ENCODE measurements at places on chromosomes 3 and 15.

GRCh38 chr3:141828890-141829289, 47.6 kb upstream of the ATP1B3 start:
- peak; percentile 73 for DNase-seq

- DNase-seq = no peak
These were observed 1.7 kb downstream of the CFAP44 start for GRCh38 chr3:113439606-113440005.

GRCh38 chr3:115254492-115255196, 107.6 kb upstream of the ZBTB20 start:
- no peak for DNase-seq

- no peak for DNase-seq
These were observed 128.8 kb upstream of the LMOD3 start for GRCh38 chr3:69251078-69251805.

DNA sequence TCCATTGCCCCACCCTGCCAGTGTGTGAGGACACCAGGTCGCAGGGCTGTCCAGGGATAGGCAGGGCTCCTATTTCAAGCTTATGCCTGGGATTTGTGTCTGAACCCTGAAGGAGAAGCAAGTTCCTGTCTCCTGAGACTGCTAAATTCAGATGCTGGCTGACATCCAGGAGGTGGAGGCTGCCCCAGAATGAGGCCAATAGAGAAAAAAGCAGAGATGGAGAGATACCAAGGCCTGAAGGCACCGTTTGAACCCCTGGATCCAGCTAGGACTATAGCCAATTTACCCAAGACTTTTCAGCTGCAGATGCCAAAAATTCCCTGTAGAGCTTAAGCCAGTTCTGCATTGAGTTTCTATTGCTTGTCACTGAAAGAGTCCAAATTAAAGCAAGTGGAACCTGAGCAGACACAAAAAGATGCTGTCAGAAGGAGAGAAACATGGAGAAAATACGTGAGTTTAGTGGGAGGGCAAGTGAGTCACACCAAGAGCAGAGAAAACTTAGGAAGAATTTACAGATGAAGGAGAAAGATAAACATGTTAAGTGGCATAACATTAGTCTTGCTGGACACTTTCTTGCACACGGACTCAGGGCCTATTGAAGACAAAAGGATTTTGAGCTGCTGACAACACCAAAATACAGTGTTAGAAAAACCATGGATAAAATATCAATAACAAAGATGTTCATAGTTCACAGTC, 148.6 kb downstream of the CNTN3 start:
- DNase-seq = no peak

GRCh38 chr3:114408736-114409670, 115.2 kb downstream of the TIGIT start:
- no peak for DNase-seq

GRCh38 chr3:186965141-186965879, 35.0 kb downstream of the ST6GAL1 start:
- no peak for DNase-seq

DNA sequence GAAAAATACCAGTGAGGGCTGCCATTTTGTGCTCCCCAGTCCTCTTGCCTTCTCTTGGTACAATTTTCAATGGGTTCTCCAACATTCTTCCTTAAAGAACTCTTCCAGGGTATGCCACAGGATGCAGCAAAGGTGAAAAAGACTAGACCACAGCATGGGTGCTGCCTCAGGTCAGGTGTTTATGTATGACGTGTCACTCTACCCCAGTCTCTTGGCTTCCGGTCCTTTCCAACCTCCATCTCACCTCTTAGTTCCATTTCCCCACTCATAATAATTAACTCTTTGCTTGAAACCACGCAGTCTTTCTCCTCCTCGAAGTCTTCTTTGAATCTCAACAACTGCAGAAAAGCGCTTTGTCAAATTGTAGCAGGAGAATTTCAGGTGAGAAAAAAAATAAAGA, 104.7 kb upstream of the TBC1D5 start:
- DNase-seq = no peak

GRCh38 chr15:72319985-72320671, at the start of gene CELF6:
Gene CELF6, minus strand, starts transcription at chr15:72320157. Its CDS starts 283 bp downstream, at chr15:72319874.
- DNase-seq = no peak

DNA sequence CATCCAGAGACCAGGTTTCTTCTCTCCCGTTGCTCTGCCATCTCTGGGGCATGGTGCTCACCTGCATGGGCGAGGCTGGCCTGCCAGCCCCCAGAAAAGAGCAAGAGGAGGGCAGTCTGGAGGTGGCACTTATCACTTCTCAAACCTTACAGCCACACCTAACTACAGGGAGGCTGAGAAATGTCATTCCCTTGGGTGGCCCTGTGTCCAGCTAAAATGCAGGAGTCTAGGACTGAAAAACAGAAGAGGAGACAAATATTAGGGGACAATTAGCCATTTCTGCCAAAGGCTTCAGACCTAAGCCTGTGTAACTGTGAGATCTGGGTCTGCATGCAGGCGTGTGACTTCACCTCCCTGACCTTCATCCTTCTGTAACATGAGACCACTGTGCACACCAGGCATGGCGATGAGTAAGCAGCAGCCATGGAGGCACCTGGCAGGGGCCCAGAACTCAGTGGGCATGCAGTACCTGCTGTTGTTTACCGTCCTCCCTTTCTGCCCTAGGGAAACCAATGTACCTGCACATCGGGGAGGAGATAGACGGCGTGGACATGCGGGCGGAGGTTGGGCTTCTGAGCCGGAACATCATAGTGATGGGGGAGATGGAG, 83.4 kb downstream of the MESD start:
- peak; percentile 46 for DNase-seq

DNA sequence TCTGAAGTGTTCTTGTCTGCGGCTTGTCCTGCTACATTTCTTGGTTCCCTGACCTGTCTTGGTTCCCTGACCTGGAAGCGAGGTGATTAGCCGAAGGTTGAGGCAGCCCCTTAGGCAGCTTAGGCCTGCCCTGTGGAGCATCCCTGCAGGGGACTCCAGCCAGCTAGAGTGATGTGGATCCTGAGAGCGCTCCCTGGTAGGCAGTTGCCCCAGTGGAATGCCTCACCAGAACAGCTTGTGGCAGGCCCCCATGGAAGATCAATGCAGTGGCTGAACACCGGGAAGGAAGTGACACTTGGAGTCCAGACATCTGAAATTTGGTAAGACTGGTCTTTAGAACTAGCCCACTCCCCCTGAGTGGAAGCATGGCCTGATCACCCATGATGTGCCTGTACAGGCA, 5.5 kb upstream of the ROBO1 start:
- DNase-seq = no peak

DNA sequence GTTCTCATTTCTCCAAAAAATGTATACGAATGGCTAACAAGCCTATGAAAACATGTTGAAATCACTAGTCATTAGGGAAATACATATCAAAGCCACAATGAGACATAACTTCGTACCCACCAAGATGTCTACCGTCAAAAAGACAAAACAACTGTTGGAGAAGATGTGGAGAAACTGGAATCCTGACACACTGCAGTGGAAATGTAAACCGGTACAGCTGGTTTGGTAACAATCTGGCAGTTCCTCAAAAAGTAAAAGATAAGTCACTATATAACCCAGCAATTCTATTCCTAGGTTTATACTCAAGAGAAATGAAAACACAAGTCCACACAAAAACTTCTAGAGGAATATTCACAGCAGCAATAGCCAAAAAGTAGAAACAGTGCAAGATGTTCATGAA, 7.0 kb downstream of the SCAPER start:
- no peak for DNase-seq

- no peak for DNase-seq
These were observed 5.6 kb downstream of the TERC start for GRCh38 chr3:169759256-169759655.

DNA sequence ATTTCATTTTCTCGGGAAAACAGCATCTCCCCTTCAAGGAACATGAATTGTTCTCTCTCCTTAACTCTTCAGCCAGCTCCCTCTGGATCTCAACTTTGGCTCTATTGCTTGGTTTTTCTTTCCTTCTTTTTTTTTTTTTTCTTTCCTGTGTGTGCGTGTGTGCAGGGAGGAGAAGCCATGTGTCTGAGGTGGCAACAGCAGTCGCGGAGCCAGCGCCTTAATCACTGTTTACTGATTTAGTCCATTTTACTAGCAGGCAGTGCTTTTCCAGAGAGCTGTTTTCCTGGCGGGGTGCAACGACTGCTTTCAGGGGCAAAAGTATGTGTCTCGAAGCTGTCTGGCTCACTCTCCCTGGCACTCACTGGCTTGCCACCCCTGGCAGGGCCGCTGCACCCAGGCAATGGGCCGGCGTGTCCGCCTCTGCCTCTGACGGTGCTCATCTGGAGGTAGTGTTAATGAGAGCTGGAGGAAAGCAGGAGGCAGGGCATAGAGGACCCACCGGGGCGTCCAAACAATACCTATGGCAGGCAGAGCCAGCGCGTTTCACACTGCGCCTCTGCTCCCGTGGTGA, 835.4 kb upstream of the NR2F2 start:
- DNase-seq = no peak

DNA sequence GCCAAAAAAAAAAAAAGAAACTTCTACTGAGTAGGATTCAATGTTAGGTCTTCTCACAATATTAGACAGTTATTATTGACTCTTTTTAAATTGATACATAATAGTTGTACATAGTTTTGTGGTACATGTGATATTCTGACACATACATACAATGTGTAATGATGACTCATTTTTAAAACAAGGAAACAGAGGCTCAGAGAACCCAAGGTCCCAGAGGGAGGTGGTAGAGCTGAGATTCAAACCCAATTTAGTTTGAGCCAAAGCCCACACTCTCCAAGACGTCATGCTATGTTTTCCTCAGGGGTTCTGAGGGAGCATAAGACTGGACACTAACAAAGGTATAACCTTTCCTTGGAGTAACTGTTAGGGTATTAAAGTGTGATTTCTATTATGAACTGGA, 40.6 kb downstream of the MYO5C start:
- no peak for DNase-seq

DNA sequence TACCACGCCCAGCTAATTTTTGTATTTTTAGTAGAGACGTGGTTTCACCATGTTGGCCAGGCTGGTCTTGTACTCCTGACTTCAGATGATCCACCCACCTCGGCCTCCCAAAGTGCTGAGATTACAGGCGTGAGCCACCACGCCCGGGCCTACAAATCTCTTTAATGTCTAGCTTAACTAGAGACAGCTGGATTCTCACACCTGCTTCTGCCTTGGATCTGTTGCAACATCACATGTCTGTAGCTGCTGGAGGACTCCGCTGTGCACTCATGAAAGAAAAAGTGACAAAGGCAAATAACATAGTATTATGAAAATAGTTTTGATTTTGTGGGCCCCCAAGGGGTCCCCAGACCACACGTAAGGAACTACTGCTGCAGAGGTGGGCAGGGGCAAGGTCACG, 85.9 kb downstream of the NCEH1 start:
- DNase-seq = no peak

- no peak for DNase-seq
These were observed 99.8 kb downstream of the MECOM start for GRCh38 chr3:169563775-169564059.

GRCh38 chr3:40593351-40593750, 68.6 kb downstream of the ZNF621 start:
- no peak for DNase-seq

GRCh38 chr3:108838436-108838835, 15.8 kb downstream of the TRAT1 start:
- no peak for DNase-seq

DNA sequence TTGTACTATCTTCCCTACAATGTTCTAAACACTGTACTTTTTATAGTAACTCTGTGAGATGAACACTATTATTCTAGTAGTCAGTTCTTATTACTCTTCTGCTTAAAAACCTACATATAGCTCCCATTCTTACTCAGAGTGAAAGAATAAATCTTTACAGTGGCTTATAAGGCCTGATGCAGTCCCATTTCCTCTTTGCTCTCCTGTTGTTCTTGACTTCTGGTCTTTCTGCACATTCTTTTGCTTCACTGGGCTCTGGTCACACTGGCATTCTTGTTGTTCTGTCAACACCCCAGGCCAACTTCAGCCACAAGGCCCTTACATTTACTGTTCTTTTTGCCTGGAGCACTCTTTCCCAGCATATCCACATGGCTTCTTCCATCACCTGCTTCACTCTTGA, 58.2 kb upstream of the TP63 start:
- no peak for DNase-seq

DNA sequence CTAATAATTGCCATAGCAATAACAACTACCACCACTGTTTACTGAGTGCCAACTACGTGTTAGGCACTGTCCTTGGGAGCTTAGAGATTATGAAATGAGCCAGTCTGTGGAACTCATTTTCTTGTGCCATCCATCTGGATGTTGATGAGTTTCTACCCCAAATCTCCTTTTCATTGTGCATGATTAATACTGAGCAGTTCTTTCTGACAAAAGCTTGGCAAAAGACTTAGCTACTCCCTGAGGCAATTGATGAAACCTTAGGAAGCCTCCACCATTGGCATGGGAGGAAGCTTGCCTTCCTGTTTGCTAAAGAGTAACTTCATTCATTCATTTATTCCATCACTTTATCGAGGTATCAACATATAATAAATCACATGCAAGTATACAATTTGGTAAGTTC, 39.8 kb downstream of the PRICKLE2 start:
- DNase-seq = no peak

DNA sequence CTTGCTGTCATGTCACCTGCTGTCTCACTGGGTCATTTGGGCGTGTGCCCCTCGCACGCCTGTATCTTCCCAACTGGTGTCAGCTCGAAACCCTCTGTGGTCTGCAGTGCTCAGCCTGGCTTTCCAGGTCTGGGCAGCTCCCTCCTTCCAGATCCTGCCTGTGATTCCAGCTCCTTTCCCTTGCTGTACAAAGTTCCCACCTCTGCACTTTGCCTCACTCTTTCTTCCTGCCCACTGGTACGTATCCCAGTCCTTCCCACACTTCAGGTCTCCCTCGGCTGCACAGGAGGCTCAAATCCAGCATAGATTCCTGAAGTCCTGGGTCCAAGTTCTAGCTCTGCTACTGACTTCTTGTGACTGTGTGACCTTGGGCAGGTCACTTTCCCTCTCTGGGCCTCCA, 2.1 kb upstream of the PAQR5 start:
- no peak for DNase-seq

DNA sequence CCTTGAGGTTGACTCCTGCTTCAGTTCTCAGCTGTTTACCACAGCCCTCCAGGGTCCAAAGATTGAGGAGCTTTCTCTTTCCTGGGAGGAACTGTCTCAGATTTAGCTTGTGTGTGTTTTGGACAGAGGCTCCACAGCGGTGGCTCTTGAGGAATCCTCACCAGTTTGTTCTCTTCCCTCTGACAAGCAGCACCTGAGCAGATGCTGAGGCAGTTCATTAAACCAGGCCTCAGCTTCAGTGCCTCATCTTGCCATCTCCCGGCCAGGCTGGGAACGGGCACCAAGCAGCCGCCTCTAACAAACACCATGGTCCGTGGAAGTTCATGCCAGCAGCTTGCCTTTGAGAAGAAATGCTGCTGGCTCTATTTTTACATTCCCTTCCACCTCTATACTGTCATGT, 25.8 kb upstream of the TIMP4 start:
- no peak for DNase-seq

Data from NCI-H1694 (cell line).